SK-MEL-5 (cell line): ENCODE measurements at places on chromosomes 1 and 21.
A peak's percentile ranks its signal among the peaks of the same experiment; 100 is the strongest.

GRCh38 chr1:66351913-66352312, 182.0 kb upstream of the SGIP1 start:
- peak; percentile 43 for DNase-seq

DNA sequence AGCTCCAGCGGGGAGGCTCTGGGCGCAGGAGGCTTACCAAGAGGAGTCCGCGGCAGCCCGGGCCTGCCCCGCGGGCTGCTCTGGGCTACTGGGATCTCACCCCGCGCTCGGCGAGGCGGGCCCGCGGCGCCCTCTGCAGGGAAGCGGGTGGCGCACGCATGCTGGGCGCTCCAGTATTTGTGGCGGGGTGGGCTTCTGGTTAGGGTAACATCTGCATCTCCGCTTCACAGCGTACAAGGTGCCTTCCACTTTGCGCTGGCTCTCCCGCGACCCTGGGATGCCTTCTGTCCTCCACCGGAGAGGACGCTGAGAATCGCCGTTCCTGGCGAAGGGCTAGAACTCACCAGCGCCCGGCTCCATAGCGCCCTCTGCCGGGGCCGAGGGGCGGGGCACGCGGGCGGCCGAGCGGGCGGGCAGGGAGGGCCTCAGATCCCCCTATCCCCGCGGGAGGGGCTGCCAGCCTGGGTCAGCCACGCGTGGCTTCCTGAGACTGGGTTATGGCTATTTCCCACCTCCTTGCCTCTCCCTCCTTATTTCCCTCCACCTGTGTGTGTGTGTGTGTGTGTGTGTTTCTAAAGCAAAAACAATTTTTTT, 46.6 kb upstream of the CTBS start:
- peak; percentile 72 for DNase-seq

DNA sequence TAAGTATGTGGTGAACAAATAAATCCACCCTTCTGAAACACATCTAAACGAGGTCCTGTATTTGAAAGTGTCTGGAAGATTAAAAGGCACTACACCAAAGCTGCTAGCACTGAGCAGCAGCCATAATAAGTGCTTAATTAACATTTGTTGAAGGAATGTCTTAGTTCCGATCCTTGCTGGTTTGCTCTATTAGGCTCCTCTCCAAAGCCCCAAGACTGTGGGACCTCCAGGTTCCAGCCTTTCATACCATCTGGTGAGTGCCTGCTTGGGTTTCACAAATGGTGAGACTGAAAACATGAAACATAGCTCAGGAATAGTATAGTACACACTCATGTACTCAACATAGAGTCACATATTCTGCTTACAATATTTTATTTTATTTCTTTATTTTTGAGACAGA, 640 bp upstream of the CYP2J2 start:
- DNase-seq, result no peak

DNA sequence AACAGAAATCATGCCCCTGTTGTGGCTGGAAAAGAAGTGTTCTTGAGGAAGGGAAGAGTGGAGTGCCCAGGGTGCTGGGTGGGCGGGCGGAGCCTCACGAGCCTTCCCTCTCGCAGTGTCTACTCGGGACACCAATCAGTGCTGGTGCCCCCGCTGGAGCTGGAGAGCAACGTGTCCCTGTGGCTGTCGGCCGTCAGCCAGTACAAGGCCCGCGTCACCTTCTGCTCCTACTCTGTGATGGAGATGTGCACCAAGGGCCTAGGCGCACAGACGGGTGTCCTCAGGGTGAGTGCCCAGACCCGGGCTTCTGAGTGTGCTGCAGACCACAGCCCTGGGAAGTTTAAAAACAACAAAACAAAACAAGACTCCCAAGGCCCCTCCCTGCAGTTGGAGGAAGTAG, 47.4 kb downstream of the S100B start:
- DNase-seq, result no peak

DNA sequence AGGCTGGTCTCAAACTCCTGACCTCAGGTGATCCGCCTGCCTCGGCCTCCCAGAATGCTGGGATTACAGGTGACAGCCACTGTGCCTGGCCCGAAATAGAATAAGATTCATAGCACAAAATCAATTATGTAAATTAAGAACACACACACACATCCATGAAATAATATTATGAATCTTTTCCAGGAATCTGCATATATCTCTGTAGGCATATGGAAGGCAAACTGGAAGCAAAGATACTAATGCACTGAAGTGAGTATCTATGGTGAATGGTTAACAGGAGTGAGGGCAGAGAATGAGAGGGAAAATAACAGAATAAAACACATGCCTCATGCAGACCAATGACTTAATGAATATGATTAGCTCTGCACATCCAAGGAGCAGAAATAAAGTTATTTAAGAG, 61.6 kb upstream of the ATP2B4 start:
- DNase-seq, result no peak

DNA sequence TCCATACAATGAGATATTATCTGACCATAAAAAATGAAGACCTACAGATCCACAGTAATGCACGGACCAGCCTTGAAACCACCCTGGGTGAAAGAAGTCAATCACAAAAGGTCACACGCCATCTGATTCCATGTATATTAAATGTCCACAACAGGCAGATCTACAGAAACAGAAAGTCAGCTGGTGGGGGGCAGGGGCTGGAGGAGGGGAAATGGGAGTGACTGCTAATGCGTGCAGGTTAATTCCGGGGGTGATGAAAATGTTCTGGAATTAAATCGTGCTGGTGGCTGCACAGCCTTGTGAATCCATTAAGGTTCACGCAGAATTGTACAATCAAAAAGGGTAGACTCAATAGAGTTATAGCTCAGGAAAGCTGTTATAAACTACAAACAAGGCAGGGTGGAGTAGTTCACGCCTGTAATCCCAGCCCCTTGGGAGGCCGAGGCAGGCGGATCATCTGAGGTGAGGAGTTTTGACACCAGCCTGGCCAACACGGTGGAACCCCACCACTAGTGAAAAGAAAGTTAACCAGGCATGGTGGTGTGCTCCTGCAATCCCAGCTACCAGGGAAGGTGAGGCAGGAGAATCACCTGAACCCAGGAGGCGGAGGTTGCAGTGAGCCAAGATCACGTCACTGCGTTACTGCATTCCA, 32.3 kb downstream of the ACOT7 start:
- no peak for DNase-seq

- no peak for DNase-seq
Observed at GRCh38 chr1:156711011-156711817, 5.8 kb upstream of the CRABP2 start.

DNA sequence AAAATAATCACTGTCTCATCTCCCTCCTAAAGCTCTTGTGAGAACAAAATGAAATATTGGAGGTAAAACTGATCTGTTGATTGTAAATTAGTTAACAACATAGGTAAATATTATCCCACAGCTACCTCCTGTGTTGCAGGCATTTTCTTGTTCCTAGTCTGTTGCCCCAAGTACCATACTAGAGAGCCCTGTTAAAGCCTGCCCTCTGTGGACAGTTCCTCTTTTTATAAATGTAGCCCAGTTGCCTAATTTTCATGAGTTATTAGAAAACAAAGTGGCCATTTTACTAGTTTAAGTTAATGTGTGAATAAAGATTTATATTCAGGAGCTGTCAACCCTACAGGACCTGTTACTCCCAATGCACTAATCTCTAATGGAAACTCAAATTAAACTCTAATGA, 180.0 kb upstream of the KCND3 start:
- DNase-seq, result no peak

GRCh38 chr1:233946724-233947123, 42.2 kb downstream of the SLC35F3 start:
- no peak for DNase-seq

DNA sequence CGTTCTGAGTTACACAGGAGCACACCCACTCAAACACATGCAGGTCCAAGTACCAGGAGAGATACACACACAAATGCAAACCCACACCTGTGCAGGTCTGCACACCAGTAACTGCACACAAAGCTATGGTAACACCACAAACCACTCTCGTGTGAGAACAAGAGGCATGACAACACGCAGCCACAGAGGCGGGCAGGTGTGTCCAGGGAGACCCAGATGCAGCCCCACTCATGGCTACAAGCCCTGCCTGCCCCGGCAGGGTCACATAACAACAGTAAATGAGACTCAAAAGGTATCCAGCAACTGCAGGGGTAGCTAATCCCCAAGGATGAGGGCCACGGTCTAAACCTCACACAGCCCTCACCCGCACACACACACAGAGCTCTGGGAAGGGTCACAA, 48.1 kb downstream of the RAP1GAP start:
- no peak for DNase-seq

- DNase-seq, result no peak
Observed at GRCh38 chr1:234244482-234244881, 128.8 kb upstream of the COA6 start.

GRCh38 chr1:4617506-4617905, 36.9 kb upstream of the AJAP1 start:
- no peak for DNase-seq

- DNase-seq, result no peak
Observed at GRCh38 chr1:183576537-183576936, 13.7 kb downstream of the NCF2 start.

DNA sequence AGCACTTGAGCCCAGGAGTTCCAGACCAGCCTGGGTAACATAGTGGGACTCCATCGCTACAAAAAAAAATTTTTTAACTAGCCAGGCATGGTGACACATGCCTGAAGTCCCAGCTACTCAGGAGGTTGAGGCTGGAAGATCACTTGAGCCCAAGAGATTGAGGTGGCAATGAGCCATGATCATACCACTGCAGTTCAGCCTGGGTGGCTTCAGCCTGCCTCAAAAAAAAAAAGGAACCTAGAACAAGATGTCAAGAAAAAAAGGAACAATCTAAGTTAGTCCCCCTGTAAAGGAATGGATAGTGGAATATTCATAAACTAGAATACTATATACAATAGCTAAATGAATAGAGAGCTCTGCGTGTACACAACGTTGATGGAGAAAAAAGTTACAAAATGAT, 14.4 kb downstream of the NSL1 start:
- no peak for DNase-seq

GRCh38 chr1:214989341-214989740, 93.2 kb upstream of the KCNK2 start:
- DNase-seq, result no peak

DNA sequence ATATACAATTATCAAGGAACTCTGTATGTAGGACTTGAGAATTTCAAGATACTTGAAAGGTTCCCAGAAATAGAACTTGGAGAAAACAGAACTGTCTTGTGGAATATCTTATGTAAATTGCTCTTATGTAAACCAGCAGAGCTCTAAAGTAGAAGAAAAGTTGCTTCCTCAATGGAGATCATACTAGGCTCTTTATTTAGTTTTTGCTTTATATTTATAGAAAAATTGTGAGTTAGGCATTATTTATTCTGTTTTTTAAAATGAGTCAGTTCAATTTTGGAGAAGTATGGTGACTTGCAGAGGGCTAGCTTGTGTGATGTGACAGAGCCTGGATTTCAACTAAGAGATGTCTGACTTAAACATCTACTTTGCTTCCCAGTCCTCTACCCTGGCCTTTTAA, 40.4 kb downstream of the ATP6V1G3 start:
- no peak for DNase-seq

GRCh38 chr1:24290933-24291487, 28.1 kb upstream of the GRHL3 start:
- DNase-seq, result no peak

- DNase-seq, result peak; percentile 5
Observed at GRCh38 chr21:44299085-44299457, 782 bp upstream of the PFKL start.

GRCh38 chr1:2227346-2228156, 568 bp upstream of the SKI start:
- peak; percentile 94 for DNase-seq

DNA sequence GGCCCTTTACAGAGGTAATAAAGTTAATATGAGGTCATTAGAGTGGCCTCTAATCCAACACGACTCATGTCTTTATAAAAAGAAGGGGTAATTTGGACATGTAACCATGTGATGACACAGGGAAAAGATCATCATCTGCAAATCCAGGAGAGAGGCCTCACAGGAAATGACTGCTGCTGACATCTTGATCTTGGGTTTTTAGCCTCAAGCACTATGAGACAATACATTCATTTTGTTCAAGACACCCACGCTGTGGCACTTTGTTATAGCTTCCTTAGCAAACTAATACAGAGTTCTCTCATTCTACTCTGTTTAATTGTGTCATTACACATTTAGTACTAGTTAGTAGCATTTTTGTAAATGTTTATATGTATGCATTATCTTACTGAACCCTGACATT, 64.0 kb upstream of the RUNX1 start:
- DNase-seq, result peak; percentile 15

- no peak for DNase-seq
Observed at GRCh38 chr1:207605444-207606361, 39.2 kb upstream of the CR1L start.

DNA sequence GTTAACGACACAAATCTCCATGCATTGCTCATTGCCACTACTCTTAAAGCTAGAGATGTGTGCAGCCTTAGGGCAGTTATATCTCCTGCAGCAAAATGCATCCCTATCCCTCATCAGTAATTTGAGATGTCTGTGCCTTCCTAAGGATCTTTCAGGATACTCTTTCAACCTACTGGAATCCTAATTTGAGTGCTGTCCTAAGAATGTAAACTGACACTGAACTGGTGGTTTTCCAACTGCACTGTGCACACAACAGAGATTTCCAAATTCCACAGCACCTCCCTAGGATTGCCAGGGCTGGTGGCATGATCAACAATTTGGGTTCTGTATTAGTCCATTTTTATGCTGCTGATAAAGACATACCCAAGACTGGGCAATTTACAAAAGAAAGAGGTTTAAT, 193.9 kb downstream of the LTN1 start:
- no peak for DNase-seq

- no peak for DNase-seq
Observed at GRCh38 chr1:235726557-235726956, 77.0 kb upstream of the GNG4 start.

- DNase-seq, result no peak
Observed at GRCh38 chr1:111487133-111487532, 13.3 kb downstream of the C1orf162 start.

DNA sequence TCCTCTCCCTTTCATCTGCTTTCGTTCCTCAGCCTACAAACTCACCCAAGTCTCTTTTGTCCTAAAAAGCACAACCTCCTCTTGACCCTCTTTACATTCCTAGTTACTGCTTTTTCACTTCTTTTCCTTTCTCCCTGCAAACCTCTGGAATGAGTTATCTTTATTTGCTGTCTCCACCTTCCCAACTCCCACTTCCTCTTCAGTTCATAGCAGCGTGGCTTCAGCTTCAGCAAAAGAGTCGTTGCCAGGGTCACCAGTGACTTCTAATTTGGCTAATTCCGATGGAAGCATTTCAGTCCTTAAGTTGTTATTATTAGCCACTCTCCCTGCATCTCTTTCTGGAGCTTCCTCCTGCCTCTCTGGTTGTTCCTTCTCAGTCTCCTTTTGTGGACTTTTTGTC, 6.2 kb upstream of the TMEM54 start:
- no peak for DNase-seq

DNA sequence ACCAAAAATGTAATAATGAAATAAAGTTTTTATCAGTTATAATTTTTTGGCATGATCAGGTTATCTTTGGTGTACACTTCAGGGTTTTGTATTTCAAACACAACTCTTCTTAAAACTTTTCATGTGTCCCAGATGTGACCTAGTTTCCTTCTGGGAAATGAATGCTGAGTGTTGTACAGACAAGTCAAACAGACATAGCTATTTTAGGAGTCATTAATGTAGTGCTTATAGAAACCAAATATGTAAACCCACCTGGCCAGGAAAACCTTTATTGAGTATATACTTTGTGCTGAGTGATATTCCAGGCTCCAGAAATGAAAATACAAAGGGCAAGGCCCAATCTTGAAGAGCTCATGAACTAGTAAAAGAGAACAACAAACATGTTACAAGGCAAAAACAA, 25.9 kb upstream of the HOOK1 start:
- no peak for DNase-seq
